ENCODE measurements at places on chromosomes 5 and 9. TPM values are rescaled to one million over a fixed set of nuclear protein-coding genes. Genes with fewer than 3 reads are reported as not detected.

DNA sequence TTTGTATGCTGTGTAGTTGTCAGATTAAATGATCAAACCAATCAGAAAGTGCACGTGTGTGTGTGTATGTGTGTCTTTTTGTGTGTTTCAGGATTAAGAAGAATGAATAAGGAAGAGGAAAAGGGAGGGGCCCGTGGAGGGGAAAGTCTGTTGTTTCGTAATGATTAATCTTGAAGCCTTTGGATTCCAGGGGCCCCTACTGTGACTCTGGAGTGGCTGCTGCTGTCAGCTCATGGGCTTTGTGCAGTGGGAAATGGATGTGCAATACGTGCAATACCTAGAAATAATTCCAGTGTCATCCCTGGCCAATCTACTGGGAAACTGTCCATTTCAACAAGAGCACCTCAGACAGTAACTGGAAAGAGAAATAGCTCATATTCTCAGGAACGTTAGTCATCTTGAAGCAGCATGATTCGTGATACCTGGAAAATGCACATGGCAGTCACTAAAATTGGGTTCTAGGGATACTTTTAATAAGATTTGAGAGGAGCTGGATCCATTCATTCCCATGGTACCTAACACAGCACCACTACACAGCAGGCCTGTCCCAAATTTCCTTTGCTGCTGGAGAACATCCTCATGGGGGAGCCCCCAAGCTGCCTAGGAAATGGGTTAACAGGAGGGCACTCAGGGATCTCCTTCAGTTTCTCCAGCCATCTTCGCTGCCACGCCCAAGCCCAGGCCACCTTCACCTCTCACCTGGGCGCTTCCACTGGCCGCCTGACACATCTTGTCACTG is 186.3 kb downstream of the NR3C1 start:
- DNase-seq, result no peak
- H3K4me3 ChIP-seq, result no peak overlapping the region
- peaks cover 14% of the 10 kb centered on the region for H3K36me3 ChIP-seq
- no peaks in the 10 kb centered on the region for H3K27me3 ChIP-seq

DNA sequence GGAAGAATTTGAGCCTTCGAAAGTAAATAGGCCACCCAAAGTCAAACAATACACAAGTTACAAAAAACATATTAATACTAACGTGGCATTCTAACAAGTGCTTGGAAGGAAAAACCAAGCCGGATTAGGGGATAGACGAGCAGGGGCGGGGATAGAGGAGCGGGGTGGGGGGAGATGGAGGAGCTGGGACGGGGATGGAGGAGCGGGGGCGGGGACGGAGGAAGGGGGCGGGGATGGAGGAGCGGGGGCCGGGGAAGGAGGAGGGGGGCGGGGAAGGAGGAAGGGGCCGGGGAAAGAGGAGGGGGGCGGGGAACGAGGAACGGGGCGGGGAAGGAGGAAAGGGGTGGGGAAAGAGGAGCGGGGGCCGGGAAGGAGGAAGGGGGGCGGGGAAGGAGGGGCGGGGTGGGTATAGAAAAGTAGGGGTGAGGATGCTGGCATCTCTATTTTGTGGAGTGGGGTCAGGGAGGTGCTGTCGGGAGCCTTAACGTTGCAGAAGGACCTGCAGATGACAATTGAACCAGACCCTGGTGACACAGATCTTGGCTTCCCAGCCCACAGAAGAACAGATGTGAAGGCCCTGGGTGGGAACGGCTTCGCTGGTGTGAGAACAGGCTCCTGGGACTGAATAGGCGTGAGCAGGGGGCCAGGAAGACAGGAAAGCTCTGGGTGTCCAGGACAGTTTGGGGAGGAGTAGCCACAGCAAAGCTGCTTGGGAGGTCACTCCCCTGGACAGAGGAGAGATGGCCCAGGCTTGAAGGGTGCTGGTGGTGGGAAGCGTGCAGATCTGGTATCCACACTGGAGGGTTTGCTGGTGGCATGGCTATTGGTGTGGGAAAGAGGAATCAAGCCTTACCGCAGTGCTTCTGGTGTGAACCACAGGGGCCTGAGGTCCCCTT is 233.3 kb upstream of the DAP start:
- H3K36me3 ChIP-seq, result no peaks in the 10 kb centered on the region
- H3K4me3 ChIP-seq, result no peak overlapping the region
- DNase-seq, result no peak
- no peaks in the 10 kb centered on the region for H3K4me1 ChIP-seq
- no peaks in the 10 kb centered on the region for H3K27me3 ChIP-seq

DNA sequence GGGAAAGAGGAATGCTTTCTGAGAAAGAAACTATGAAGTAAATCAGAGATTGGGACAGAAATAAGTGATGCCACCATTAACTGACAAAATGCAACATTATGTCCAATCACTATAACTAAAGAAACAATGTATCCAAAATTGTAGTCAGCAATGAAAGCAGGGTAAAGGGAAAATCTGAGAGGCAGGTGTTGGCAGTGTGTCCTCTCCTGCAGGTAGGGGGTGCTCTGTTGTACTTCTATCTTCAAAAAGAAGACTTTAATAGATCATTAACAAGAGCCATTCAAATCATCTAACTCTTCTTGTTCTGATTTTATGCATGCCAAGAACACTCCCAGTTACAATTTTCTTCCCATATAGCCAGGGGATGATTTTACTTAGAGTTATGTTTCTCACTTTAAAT is 1275.7 kb downstream of the PTPRD start:
- no peak overlapping the region for H3K4me3 ChIP-seq
- H3K36me3 ChIP-seq, result no peaks in the 10 kb centered on the region
- DNase-seq, result no peak
- no peaks in the 10 kb centered on the region for H3K4me1 ChIP-seq
- H3K27ac ChIP-seq, result no peak overlapping the region

The OBP2B gene
- total RNA-seq, result not detected

DNA sequence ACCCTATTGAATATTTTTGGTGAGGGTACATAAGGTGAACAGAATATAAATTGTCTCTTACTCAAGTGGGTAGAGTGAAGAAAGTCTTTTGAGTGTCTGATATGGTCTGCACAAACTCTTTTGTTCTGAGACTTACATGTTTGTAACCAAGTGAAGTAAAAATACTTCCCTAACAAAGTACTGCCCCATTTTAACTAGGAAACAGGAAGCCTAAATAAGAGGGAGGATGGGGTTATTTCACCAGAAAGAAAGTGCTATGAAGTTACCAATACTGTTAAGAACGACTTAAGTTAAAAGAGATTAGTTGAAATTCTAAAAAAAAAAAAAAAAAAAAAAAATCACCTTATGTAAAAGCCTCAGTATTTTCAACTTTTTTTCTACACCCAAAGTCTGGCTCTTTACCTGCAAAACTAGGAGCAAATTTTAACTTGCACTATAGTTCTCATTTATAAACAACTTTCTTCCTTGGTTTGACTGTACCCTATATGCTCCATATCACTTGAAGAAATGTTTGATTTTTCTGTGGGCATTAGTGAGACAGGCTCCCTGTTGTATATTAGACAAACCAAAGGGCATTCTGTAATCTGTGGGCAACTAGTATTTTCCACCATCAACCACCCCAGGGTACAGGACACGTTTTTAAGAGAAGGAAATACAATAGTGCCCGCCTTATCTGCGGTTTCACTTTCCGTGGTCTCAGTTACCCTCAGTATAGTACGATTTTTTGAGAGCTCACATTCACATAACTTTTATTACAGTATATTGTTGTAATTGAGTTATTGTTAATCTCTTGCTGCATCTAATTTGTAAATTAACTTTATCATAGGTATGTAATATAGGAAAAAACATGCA is 127.7 kb downstream of the NR3C1 start:
- no peaks in the 10 kb centered on the region for H3K4me1 ChIP-seq
- H3K27me3 ChIP-seq, result no peaks in the 10 kb centered on the region
- H3K4me3 ChIP-seq, result no peak overlapping the region
- no peak overlapping the region for H3K27ac ChIP-seq
- DNase-seq, result no peak

DNA sequence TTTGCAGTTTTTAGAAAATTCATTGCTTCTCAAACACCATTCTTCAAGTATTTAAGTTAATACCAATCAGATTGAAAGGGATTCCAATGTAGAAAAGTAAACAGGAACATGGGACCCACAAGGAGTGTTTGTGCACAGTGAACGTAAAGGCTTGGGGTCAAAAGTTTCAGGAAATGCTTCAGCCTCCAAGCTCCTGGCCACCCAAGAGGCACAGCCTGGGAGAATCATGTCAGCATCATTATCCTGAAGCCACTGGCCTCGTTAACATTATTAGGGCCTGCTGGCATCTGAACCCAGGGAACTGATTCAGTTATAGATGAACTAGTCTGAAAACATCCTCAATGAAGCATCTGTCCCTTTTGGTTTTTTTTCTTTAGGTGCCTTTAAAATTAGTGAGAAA is 122.9 kb downstream of the NXNL2 start:
- H3K27me3 ChIP-seq, result no peaks in the 10 kb centered on the region
- H3K4me1 ChIP-seq, result peaks cover 37% of the 10 kb centered on the region
- H3K4me3 ChIP-seq, result no peak overlapping the region
- H3K36me3 ChIP-seq, result no peaks in the 10 kb centered on the region

GRCh38 chr5:39691993-39692392 is 267.2 kb upstream of the DAB2 start:
- H3K4me1 ChIP-seq, result no peaks in the 10 kb centered on the region
- no peaks in the 10 kb centered on the region for H3K27me3 ChIP-seq
- no peak overlapping the region for H3K27ac ChIP-seq
- no peak overlapping the region for H3K4me3 ChIP-seq
- no peaks in the 10 kb centered on the region for H3K36me3 ChIP-seq
- no peak for DNase-seq

- H3K4me3 ChIP-seq, result no peak overlapping the region
- no peaks in the 10 kb centered on the region for H3K4me1 ChIP-seq
- no peak for DNase-seq
- H3K27me3 ChIP-seq, result no peaks in the 10 kb centered on the region
These were observed 48.8 kb upstream of the FREM1 start for GRCh38 chr9:14958989-14959388.

DNA sequence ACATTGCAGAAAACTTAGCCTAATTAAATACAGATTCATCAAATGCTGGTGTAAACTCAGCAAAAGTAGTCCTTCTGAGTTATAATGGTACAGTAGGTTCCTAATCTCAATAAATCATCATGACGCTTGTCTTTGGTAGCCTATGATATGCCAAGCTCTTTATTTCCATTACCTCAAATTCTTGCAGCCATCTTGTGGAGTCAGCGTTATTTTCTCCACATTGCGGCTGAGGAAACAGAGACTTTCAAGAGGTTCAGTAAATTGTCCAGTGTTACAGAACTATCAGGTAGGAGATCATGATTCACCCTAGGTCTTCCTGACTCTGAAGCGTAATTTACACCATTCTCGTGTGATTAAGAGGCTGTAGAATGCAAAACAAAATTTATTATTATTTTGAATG is 237.2 kb downstream of the PCSK5 start:
- no peaks in the 10 kb centered on the region for H3K36me3 ChIP-seq
- DNase-seq, result no peak
- no peak overlapping the region for H3K4me3 ChIP-seq
- H3K27ac ChIP-seq, result no peak overlapping the region
- no peaks in the 10 kb centered on the region for H3K27me3 ChIP-seq

The OR1Q1 gene
- not detected for total RNA-seq

The ACOT12 gene
- not detected for total RNA-seq

The TAF1L gene
- total RNA-seq, result not detected

The PCDHA7 gene
- total RNA-seq, result 0.42 TPM

The ITK gene
- 2.1 TPM for total RNA-seq

DNA sequence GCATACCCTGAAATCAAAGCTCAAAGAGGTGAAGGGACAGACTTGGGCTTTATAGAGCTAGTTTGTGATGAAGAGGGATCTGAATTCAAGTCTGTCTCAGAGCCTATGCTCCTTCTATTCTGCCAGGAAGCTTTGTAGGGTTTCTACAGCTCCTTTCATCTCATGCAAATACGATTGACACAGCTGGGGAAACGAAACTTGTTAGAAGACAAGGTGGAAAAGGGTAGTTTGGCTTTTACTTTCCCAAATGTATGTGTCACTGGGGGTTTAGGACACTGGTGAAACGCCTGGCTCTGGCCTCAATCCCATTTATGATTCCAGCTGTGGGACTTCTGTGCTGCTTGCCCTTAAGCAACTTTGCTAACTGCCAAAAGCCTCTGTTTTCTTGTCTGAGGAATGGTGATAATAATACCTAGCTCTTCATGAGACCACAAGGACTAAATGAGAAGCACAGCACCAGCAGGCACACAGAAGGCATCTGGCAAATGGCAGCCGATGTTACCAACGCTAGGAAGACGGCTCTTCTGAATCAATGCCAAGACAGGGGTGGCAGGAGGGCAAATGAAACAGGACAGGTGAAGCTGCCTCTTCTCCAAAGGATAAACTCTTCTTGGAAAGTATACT is 70.3 kb upstream of the EQTN start:
- peaks cover 27% of the 10 kb centered on the region for H3K4me1 ChIP-seq
- DNase-seq, result no peak
- no peak overlapping the region for H3K4me3 ChIP-seq
- no peaks in the 10 kb centered on the region for H3K36me3 ChIP-seq
- no peaks in the 10 kb centered on the region for H3K27me3 ChIP-seq

GRCh38 chr5:154850255-154851062 is at the start of gene FAXDC2:
Gene FAXDC2, minus strand, starts transcription at chr5:154850603. Its CDS starts 12,425 bp downstream, at chr5:154838178.
- DNase-seq, result peak; percentile 95
- H3K27me3 ChIP-seq, result no peaks in the 10 kb centered on the region
- H3K27ac ChIP-seq, result peak within 1 kb of the TSS; percentile 69
- peaks cover 48% of the 10 kb centered on the region for H3K4me1 ChIP-seq
- H3K4me3 ChIP-seq, result peak within 1 kb of the TSS; percentile 57
- no peaks in the 10 kb centered on the region for H3K36me3 ChIP-seq

DNA sequence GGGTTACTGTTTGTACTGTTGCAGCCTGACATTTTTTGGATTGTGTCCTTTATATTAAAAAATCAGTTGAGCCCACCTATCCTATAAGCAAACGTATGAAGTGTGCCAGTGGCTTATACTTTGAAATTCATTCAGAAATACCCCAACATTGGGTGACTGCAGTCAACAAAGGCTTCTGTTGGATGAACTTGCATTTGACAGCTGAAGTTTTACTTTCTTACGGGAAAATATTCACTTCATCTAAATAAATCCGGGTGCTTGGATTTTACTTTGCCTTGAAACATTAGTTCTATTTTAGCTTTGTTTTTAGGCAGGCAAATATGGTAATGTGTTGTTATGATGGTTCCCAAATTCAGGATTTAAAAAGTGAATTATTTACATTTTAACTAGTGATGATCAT is 21.7 kb downstream of the EXOSC2 start:
- peak overlapping the region; percentile 92 for H3K4me3 ChIP-seq
- peaks cover 47% of the 10 kb centered on the region for H3K4me1 ChIP-seq
- DNase-seq, result no peak
- H3K36me3 ChIP-seq, result no peaks in the 10 kb centered on the region
- H3K27ac ChIP-seq, result peak overlapping the region; percentile 97
- H3K27me3 ChIP-seq, result no peaks in the 10 kb centered on the region

- no peak for DNase-seq
- H3K27ac ChIP-seq, result no peak overlapping the region
- no peak overlapping the region for H3K4me3 ChIP-seq
- H3K27me3 ChIP-seq, result no peaks in the 10 kb centered on the region
These were observed 41.1 kb upstream of the GNAQ start for GRCh38 chr9:78072586-78073199.

DNA sequence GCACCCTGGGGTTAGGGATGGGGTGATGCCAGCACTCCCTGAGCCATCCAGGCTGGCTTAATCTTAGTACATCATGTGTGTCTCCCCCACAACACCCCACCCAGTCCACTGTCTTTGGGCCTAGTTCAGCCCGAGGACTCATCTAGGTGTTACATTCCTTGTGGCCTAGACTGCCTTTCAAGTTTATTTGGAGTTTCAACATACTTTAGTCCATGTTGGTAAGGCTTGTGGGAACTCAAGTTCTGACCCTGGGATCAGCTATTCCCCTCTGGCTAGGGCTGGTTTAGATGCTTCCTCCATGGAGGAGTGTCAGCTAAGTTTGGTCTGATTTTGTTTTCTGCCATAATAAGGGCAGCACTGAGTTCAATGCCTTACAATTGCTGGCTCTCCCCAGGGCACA is 302.4 kb downstream of the SMARCA2 start:
- no peaks in the 10 kb centered on the region for H3K4me1 ChIP-seq
- DNase-seq, result peak; percentile 34
- no peaks in the 10 kb centered on the region for H3K27me3 ChIP-seq
- H3K27ac ChIP-seq, result no peak overlapping the region

The KIF27 gene
- 4.9 TPM for total RNA-seq

The NXNL2 gene
- total RNA-seq, result 1.3 TPM
